ENCODE measurements at places on chromosomes 5 and 9.

DNA sequence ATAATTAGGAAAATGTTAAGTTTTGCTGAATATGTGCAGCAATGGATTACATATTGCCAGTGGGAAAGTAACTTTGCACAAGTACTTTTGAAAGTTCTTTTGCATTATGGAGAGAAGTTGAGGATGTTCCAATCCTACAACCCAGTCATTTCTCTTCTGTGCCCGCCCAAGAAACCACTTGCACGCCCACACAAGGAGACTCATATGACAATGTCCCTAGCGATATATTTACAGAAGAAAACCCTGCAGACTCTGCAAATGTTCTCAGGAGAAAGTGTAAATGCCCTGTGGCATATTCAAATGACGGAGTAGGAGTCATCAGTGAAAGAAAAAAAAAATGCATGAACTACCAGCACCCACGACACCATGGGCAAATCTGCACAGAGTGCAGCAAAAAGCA lies 356.5 kb downstream of the CTNND2 start:
- DNase-seq: no peak

DNA sequence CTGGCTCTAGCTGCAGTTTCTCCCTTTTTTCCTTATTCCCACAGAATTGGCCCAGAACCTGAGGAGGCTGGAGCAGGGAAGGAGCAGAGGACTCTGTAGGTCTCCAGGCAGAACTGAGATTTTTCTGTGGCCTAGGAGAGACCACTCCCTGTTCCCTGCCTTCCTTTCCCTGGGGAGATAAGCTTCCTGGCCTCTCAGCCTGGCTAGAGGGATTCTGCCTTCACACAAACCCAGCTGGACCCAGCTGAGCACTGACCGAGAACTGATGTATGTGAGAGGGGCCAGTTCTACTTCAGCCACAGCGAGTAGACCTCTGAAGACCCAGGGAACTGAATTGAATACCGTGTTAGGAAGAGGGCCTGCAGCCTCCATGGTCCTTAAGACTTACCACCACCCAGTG lies 48.0 kb downstream of the RUSC2 start:
- DNase-seq: no peak

DNA sequence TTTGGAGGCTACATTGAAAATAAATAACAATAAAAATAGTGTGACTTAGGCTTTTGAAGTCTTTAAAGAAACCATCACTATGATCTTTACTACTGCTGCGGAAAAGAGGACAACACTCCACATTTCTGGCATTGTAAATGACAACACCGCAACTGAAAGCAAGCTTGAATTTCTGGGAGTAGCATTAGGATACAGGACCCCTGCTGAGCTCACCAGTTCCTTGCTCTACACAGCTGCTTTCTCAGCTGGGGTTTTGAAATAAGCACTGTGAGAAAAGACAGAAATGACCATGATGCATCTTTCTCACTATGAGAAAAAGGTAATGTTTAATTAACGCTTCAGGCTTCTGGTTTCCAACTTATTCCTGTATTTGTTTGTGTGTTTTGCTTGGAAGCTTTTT lies 168.0 kb downstream of the TAF11L14 start:
- DNase-seq: no peak

DNA sequence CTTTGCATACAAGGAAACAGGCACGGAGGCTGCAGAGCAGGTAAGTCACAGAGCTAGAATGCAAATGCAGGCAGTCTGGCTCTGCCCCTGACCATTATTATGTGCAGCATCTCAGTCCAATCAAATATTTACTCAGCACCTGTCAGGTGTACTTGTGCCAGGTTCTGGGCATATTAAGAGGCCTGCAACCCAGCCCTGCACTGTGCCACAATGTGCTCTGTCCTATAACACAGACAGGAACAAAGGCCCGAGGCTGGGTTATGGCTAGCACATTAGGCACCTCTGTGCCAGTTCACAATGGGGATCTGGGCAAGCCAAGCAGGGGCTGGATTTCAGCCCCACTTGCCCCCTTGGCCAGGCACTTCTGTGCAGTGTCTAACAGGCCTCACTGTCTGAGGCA lies 14.0 kb downstream of the ARL15 start:
- no peak for DNase-seq

DNA sequence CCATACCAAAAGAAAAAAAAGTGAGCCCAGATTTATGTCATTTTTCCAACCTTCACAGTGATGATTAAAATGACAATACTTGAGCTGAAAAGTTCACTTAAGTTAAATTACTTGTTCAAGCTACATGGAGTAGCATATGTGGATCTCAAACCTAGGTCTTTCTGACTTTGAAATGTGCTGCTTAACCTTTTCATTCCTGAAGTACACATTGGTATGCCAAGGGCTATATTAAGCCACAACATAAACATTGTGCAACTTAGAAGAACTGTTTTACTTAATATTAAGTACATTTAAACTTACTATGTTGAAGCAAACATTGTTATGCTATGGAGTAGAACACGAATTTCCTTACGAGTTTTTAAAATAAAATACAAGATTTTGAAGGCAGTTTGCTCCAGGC lies 105.0 kb downstream of the GIN1 start:
- DNase-seq: no peak

GRCh38 chr5:60576425-60576824 lies 123.5 kb downstream of the DEPDC1B start:
- DNase-seq: no peak

DNA sequence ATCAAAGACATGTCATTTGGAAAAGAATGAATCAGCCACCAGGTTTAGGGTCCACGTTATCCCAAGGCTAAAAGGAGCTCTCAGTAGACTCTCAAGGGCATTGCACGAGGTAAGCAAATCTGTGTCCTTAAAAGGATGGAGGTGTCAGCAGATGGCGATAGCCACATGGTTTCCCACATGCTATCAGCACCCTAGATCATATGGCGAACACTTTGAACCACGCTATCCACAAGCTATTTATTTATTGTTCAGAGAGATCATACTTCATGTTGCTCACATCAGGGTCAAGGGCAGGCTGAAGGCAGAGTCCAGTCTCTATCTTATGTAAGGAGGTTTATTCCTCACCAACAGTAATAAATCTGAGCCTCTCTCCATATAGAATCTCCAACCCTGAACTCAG lies 43.7 kb downstream of the CDH6 start:
- no peak for DNase-seq

DNA sequence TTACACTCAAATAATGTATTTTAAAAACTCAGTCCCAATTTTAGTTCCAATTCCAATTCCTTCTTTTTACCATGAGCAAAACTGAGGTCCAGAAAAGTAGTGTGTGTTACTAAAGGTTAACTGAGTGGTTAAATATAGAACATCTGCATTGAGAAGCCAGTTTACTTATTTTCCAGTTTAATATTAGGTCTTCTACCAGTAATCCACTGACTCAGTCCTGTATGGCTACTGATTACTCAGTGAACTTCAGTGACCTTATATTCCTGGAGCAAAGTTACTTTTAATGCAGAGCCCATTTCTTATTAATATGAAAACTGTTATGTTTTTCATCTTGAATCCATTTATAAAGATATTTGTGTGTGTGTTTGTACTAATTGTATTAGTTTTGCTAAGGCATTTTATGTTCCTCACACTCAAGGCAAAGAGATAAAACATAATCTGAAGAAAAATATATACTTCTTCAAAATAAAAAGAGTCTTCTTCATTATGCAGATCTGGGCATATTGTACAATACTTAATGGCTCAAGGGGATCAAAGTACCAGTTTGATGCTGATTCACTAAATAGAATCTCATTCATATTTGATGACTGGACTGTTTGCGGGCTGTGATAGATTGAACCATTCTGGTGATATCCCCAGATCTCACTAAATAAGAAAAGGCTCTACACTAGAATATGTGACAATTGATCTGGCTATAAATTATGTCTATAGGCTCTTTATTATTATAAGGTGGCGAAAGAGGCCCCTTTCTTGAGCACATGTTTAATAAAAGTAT lies 60.8 kb downstream of the DMXL1 start:
- no peak for DNase-seq

- no peak for DNase-seq
Measured at GRCh38 chr5:28548856-28549255, 1510.5 kb upstream of the CDH9 start.

GRCh38 chr5:172679628-172680212 lies 38.7 kb downstream of the NEURL1B start:
- DNase-seq: no peak

- DNase-seq: no peak
Measured at GRCh38 chr5:148393390-148393741, 9.6 kb downstream of the FBXO38 start.

- no peak for DNase-seq
Measured at GRCh38 chr9:132606066-132606465, 23.7 kb downstream of the BARHL1 start.

- no peak for DNase-seq
Measured at GRCh38 chr9:110951805-110952539, 86.3 kb downstream of the LPAR1 start.

GRCh38 chr9:3746296-3747275 lies 220.8 kb upstream of the RFX3 start:
- no peak for DNase-seq

DNA sequence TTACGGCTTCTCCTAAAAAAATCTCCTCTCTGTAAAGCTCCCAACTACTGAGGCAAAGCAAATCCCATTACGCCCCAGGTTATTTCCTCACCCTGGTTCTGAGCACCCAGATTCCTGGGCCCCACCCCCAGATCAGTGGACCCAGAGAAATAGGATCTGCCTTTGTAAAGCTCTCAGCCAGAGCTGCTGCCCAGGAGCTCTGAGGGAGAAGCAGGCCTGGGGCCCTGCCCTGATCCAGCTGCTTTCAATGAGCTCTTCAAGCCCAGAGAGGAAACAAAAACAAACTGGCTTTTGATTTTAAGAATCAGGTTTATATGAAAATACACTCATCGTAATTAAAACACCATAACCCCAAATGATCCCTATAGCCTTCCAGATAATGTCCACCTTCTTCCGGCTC lies 124.5 kb downstream of the C5orf15 start:
- DNase-seq: no peak

DNA sequence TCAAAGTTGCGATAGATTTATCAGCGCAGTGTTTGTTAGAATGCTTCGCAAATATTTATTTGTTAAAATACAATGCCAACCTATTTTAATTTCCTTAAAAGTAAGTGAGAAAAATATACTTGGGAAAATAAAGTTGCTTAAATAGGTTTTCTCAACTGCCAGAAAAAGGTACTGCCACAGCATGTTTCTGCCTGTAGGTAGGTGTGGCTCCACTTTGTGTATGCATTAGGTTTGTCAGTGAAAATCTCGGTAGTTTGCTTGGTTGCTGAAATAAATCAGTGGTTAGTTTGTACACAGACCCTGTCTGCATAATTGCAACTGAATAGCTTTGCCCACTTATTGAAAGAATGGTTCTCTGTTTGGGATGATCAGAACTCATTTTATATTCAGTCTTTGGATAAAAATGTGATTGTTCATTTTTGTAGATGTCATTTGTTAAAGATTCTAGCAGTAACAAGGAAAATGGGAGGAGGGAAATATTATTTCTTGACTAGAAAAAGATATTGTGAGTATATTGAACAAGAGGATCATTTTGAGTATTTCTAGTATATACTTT lies 25.7 kb downstream of the C9orf85 start:
- no peak for DNase-seq

GRCh38 chr5:43039471-43040286 lies 440 bp downstream of the ANXA2R start:
- no peak for DNase-seq

GRCh38 chr5:98604721-98605425 lies 168.6 kb upstream of the RGMB start:
- DNase-seq: no peak

DNA sequence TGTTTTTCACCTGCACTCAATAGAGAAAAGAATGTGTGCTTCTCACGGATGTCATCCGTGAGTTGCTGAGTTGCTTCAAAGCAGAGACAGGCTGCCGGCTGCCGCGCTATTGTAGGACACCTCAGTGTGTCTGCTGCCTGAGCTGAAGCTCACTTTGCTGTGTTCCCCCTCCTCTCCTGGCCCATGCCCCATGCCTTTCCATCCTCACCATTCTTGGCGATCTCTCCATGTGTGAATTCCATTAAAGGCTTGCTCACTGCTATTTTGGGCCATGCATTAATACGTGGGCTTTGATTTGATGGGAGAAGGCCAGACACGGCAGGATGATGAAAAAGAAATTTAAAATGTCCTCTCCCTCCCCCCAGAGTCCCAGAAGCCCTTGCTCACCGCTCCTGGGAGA lies 14.5 kb downstream of the ADAM19 start:
- DNase-seq: no peak

- DNase-seq: no peak
Measured at GRCh38 chr5:58902765-58903164, 319.9 kb downstream of the RAB3C start.

GRCh38 chr5:160493806-160494338 lies 72.2 kb downstream of the PTTG1 start:
- DNase-seq: no peak

DNA sequence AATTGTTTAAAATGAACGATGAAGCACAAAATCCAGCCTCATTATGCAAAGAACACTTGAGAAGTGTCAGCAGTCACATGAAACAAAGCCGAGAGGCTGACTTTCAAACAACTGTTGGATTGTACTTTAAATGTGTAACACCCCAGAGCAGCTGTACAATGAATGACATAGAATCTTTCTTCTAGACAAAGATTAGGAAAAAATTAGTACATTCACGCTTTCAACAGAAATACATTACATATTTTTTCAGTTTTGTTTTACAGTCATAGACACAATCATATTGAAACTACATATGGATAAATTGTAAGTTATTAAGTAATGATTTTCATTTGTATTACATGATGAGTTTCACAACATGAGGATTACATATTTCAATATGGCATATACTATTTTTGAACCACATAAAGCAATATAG lies 10.6 kb upstream of the AGXT2 start:
- DNase-seq: peak; percentile 1

DNA sequence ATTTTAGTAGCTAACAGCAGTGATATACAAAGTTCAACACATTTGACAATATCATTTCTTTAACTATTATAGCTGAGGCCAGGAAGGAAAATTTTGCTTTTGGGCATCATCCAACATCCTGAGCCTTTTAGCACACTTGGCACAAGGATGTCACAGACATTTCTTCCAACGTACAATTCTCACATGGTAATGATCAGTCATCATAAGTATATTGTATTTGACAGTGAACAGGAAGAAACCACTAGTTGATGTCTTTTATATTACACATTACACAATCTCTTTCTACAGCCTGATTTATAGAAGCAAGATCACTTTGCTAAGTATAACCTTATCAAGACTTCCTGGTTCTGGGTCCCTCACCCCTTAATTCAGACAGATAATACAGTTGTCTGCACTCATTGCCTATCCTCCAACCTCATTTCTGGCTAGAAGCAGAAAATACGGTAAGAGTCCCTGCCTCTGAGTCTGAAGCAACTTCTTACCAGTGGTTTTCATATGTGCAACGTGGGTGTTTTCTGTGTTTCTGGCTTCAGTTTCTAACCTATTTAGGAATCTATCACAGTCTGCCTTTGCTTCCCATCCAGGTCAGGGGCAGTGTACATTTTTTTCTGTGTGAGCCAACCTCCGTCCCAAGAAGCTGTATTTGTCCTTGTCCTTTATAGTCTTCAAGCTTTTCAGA lies 167.8 kb downstream of the PAM start:
- DNase-seq: no peak

- no peak for DNase-seq
Measured at GRCh38 chr9:124128568-124129166, 117.1 kb downstream of the LHX2 start.

Data from GM18507 (cell line).